Stimulated activated CD8-positive, alpha-beta memory T cell treated with anti-CD3 and anti-CD28 coated beads, Interleukin-4, amount 100 ng/mL, for 1 hour (primary cell): ENCODE measurements at places on chromosomes 5 and 9.

DNA sequence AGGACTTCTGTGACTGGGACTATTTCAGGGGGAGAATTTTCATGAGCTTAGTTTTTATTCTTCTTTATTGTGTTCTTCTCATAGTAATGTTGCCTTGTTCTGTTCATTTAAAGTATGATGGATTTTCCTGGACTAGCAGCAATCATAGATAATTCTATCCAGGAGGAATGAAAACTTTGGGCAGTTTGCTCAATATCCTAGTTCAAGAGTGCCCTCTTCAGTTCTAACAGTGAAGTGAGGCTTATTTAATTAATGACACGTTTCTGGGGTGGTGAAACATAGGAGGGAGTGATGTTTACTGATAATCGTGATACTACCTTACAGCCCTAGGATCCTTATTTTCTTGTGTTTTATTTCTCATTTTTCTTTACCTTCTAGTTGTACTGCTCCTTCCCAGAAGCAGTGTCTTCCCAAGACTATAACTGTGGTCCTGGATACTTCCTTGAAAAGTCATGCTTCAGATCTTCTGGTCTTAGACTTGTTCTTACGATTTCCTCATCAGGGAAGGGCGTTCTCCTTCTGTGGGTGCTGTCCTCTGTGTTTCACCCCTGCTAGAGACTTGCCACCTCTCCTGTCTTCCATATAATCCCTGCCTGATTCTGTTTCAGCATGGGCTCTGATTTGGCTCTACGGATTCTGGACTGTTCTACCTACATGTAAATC, 57.4 kb downstream of the CFAP95 start:
- DNase-seq, result no peak

DNA sequence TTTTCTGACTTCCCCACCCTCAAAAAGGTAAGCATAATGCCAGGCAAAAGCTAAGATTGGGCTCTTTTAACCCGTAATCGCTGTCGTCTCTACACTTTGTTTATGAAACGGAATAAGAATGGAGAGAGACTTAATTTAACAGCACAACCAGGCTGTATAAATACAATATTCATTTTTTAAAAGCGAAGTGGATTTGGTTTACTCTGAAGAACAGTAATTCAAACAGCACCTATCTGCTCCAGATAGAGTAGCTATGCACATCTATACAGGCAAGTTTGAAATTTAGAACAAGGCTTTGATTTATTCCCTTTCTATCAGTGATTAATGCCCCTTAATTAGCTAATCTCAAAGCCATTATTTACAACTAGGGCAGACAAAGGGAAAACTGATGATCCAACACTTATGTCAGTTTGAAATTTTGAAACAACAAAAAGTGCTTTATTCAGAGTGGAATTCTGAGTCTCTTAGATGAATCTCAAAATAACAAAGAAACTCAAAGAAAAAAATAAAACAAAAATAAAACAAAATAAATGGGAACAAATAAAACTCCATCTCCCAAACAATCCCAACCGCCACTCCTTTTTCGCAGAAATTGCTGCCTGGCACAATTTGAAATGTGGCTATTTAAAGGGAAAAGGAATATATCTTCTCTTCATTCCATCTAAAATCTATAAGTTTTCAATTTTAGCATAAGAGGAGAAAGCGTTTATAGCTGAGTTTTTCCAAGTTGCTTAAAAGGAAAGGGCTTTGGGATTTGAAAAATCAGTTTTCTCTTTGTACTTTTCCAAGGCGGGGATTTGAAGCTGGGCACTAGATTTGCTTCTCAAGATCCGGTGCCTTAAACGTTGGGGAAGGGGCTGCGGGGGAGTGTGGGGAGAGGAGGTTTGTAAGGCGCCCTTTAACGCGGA, 298.6 kb downstream of the PARP8 start:
- no peak for DNase-seq

DNA sequence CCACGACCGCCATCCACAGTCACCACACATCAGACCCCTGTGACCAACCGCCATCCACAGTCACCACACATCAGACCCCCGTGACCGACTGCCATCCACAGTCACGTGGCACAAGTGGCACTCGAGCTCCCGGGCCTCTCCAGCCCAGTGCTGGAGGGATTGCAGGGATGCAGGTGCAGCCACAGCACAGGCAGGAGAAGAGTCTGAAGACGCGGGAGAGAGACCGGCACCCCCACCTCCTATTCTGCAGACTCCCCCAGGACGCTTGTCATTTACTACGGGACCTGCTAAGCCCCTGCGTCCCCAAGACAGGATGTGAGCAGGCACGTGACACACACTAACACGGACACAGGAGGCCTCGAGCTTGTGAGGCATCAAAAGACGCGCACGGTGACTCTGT, 21.1 kb downstream of the TERT start:
- DNase-seq, result no peak

DNA sequence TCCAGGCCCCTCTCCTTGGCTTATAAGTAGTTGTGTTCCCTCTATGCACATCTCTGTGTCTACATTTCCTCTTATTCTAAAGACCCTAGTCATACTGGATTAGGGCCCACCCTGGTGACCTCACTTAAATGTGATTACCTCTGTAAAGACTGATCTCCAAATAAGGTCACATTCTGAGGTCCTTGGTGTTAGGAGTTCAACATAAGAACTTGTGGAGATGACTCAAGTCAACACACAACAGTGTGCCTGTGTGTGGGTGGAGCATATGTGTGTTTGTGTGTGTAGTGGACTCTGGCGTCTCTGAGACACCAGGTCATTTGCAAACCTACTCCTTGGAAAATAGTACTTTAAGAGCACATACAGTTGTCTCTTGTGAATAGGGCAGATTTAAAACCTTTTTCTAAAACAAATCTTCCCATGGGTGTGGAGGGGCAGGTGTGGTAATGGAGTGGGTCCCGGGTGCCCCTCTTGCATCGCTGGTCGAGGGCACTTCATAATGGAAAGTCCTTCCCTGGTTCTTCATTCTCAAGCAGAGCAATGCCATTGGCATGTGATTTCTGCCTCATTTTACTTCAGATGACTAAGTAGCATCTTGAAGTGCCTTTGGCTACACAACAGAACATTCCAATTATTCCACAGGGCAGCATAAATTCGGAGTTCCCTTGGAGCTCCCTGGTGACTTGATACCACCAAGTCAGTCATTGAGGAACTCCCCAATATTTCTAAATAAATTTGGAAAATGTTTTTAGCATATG, 84.4 kb downstream of the C9orf152 start:
- no peak for DNase-seq

GRCh38 chr9:114902786-114903524, 27.4 kb downstream of the TNFSF8 start:
- DNase-seq, result no peak

DNA sequence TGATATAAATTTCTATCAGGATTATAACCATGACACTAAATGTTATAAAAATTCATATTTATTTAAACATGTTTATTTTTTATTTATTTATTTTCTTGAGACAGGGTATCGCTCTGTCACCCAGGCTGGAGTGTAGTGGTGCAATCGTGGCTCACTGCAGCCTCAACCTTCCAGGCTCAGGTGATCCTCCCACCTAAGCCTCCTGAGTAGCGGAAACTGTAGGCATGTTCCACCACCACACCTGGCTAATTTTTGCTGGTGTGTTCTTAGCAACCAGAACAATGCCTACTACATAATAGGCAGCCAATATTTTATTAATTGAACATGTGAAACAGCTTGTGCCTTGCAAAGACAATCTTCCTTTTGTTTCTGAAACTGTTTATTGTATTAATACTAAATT, 6.5 kb upstream of the PTBP3 start:
- DNase-seq, result no peak

- no peak for DNase-seq
Observed at GRCh38 chr5:107672211-107673038, 1.7 kb upstream of the EFNA5 start.

DNA sequence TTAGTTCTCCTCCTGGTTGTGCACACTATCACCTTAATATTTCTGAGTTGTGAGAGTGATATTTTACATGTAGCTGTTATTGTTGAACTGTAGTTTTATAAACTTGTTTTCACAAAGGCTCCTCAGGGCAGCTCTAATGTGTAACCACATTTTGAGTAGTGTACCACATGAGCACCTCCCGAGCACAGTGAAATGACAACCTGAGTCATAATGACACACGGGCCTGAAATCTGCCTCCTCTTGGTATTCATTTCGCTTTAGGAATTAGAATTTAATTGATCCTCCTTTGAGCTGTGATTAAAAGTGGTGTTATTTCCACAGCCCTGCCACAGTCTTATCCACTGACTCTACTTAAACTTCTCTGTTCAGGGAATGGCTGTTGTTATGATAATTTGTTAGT, 7.9 kb downstream of the MTRR start:
- DNase-seq, result no peak

DNA sequence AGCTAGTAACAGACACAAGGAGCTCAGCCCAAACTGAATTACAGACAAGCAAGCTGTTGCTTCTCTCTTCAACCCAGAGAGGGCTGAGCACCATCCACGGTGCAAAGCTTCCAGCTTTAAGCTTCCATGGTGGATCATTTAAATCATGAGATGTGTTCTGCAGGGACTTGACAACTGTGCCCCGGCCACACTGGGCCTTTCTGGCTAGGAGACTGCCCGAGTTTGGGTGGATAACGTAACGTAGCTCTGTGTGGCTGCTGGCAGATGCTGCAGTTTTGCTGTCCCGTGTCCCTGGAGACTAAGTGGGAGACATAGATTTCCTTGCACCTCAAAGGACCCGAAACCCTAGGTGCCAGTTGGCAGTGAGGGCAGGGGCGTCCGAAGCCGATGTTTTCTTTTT, 234.0 kb downstream of the IRX2 start:
- no peak for DNase-seq

GRCh38 chr5:43523662-43524072, 8.7 kb upstream of the C5orf34 start:
- DNase-seq, result no peak

DNA sequence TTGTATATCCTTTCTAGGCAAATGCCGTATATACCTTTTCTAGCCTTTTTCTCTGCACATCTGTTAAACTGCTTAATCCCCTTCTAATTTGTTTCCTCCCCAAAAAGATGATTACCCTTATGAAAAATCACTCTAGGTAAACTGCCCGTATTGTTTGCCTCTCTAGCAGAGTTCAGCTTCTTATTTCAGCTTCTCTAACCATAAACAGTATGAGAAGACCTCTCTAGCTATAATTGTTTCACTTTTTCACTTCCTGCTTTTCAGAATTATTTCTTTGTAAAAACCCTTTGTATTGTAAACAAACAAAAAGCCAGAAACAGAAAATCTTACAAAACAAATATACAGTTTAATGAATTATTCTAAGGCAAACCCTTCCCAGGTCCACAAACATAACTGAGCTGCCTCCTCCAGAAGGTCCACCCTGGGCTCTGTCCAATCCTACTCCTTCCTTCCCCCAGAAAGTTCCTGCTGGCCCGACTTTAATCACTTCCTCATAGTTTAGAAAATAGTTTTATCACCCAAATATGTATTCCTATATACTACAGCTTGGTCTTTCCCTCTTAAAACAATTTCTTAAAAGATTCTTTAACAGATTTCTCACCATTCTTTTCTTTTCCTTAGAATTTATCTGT, 158.1 kb downstream of the FGF1 start:
- DNase-seq, result no peak

DNA sequence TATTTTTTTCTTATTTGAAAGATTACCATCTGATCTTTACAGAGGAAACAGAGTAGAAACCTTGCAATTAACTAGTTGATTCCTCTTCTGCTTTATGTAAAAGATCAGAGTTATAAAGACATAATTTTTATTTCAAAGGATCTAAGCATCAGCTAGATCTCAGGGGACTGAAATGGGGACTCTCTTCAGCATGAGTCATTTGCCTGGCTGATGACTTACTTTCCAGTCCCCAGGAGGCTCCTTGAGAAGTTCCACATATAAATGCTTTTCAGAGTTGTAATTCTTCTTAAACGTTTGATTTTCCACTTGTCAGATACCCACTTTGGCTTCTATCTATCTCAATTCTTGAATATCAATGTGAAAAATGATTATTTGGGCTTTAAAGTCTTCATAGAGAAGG, 389.4 kb downstream of the RAB3C start:
- no peak for DNase-seq

GRCh38 chr9:109323771-109324170, 2.9 kb upstream of the EPB41L4B start:
- DNase-seq, result no peak

GRCh38 chr5:109080896-109081295, 328.9 kb downstream of the PJA2 start:
- DNase-seq, result no peak

GRCh38 chr5:39462211-39462610, 37.4 kb upstream of the DAB2 start:
- no peak for DNase-seq

DNA sequence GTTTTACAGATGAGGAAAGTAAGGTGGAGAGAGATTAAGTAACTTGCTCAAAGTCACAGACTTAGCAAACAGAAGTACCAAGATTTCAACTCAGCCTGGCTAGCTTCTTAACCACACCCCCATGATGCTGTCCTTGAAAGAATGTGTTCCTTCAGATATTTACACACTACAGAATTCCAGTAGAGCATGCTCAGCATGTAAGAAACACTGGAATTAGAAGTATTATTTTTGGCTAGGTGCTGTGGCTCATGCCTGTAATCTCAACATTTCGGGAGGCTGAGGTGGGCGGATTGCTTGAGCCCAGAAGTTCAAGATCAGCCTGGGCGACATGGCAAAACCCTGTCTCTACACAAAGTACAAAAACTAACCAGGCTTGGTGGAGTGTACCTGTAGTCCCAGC, 142.4 kb downstream of the EDIL3 start:
- DNase-seq, result no peak

DNA sequence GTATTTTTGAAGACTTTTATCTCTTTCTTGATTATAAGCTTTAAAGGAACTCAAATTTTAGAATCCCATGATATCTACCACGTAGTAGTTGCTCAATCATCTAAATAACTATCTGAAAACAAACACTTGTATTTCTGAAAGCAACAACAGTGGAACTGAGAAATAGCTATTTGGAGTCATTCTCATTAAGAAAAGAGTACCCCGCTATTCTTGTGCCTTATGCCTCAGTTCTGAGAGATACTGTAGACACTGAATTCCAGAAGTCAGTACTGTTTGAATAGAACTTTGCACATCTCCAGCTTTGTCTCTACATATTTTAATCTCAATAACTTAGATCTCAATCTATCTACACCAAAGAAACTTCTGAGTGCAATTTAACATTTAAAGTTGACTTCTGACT, 11.4 kb downstream of the CHD1 start:
- DNase-seq, result no peak

DNA sequence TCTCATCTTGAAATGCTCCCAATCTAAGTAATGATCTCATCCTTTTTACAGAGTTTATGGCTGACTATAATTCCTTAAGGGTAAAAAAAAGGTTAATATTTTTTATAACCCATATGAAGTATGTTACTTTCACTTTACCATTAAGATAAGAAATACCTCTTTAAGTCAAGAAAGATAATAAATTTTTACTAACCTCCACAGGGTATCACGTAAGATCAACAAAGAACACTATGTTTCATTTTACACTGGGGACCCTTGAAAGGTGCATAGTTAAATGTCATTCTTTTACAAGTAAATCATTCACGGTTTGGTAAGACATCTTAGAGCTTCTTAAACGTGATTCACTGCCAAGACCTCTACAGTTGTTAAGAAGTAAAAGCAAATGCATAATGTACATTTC, 472.7 kb upstream of the CDH9 start:
- DNase-seq, result no peak
